ENCODE measurements at places on chromosomes 16 and 17. TPM values are rescaled to one million over a fixed set of nuclear protein-coding genes. Genes with fewer than 3 reads are reported as not detected.

Gene TAX1BP3
- 233 TPM for polyA plus RNA-seq

DNA sequence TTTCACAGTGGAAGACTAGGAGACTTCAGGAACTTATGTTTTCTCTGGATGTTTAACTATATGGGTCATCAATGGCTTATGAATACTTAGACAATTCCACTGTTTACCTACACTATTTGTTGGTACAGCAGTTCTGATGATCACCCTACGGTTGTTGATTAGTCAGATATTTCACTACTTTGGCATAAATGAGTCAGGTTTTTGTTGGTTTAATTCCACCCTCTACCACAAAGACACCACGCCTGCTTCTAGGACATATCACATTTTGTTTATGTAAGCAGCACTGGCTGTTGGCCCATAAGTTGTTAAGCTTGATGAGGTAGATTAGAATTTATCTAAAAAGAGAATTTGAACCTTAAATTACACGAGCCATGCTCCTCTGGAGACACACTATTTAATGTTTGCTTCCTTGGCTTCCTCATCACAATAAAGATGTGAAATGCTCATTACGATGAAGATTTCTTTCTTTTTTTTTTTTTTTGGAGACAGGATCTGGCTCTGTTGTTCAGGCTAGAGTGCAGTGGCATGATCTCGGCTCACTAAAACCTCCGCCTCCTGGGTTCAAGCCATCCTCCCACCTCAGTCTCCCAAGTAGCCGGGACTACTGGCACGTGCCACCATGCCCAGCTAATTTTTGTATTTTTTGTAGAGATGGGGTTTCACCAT is 4.3 kb downstream of the GDE1 start:
- DNase-seq, result peak; percentile 48

Gene CCDC40
- 8.2 TPM for polyA plus RNA-seq

- DNase-seq, result peak; percentile 94
Observed at GRCh38 chr17:48791128-48792032, 25.6 kb downstream of the TTLL6 start.

Measured in A549 (cell line).